Activated CD4-positive, alpha-beta T cell treated with anti-CD3 and anti-CD28 coated beads, Interleukin-2, Interleukin-4, amounts not matched to agents 100 ng/mL and 50 ng/mL, durations not matched to agents 16 hours and 8 hours (primary cell): ENCODE measurements at places on chromosomes 3 and 15.

- no peak for DNase-seq
Observed at GRCh38 chr3:42526616-42527367, 24.3 kb downstream of the VIPR1 start.

GRCh38 chr3:102492300-102492699 lies 57.5 kb downstream of the ZPLD1 start:
- DNase-seq = no peak

- DNase-seq = peak; percentile 4
Observed at GRCh38 chr15:85865070-85865684, 70.5 kb upstream of the KLHL25 start.

DNA sequence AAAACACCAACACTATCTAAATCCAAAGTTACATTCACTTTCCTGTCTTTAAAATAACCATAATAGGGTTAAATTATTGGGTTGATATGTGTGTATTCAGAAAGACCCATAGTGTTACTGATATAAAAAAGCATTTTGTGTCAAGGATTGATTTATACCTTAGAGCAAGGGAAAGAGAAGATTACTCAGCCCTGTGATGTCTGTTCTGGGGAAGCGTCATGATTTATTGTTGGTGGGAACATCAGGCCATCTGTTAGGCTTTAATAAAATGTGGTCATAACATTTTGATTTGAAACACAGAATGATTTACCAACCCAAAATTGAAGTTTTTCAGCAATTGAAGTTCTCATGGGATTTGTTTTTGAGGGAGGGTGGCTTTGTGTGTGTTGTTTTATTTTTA lies 33.2 kb downstream of the SIDT1 start:
- DNase-seq = no peak

GRCh38 chr15:69871511-69872134 lies 226.1 kb downstream of the TLE3 start:
- no peak for DNase-seq

DNA sequence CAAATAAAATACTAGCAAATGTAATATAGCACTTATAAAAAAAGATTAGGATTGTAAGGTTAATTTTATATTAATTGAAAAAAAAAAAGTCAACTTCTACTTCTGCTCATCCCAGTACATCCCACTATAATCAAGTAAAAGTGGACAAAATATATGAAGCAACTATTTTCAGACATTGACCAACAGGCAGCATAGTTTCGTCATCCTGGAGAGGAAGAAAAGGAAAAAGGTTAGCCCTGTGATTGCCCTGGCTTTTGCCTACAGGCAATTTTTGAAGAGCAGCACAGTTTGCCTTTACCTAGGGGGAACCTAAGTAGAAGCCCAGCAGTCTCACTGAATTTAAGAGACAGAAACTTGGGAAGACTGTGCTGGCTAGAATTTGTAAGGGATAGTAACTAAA lies 52.2 kb upstream of the ACTC1 start:
- DNase-seq = no peak

DNA sequence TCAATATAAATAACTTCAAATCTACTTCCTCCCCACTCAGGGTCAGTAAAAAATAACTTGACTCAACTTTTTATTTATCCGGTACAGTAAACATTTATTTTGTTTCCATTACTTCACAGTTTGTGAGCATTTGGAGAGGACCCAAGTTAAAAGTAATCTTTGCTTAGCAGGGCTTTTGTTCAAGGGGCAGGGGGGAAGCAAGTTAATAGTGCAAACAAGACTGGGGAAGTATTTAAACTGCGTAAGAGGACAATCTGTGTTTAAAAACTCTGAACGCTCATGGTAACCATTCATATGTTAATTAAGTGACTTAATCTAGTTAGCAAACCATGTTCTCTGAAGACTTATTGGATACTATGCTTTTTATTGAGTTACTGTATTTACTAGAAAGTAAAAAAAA lies 346.2 kb downstream of the SLC9A9 start:
- no peak for DNase-seq

DNA sequence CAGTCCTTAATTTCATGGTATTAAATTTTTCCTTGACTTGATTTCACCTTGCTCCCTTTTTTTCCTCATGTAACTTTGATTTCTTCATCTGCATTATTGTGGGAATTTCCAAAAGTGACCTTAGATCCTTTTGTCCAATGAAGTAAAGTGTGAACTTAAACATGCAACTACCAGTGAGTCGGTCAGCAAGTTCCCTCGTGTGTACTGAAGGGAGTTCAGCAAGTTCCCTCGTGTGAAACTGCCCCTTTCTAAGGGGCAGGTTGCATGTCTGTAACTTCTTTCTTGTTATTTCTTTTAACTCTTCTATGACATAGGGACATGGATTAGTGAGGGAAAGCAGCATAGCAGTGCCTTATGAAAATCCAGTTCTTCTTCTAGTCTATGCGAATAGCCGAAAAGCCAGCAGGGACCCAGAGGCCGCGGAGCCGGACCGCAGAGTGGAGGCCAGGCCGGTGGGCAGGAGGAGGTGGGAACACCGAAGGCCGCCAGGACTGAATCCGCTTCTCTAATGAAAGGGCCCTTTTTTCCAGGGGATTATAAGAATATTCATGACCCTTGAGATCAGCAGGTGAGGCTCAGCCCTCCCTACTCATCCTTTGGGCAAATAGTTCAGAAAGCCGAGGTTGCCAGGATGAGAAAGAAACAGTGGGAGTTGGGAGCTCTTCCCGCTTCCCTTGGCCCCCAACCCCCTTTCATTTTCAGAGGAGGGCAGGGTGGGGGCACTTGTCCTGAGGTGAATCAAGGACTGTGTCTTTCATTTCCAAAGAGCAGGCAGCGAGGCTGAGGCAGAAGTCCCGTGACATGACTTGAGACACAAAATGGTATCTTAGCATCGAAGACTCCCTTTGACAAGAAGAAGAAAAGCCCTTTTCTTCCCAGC lies 117.5 kb downstream of the OPA1 start:
- no peak for DNase-seq

DNA sequence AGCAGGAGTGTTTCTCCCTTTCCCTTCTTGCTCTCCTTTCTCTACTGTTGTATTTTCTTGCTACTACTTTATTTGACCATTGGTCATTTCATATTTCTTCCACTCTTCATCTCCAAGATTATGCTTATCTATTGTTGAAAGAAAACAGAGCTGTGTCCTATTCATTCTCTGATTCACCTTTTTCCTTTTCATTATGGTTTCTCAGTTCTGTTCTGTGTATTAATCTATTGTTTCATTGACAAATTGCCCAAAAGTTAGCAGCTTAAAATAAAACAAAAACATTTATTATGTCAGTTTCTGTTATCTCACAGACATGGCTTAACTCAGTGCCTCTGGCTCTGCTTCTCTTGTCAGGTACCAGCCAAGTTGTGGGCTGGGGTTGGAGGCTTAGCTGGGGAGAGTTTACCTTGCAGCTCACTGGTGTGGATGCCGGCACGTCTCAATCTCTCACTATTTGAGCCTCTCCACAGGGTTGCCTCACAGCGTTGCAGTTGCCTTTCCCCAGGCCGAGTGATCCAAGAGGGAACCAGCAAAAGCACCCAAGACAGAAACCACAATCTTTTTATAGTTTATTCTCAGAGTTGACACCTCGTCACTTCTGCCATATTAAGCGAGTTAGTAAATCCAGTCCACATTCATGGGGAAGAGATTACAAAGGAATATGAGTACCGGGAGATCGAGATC lies 36.9 kb upstream of the FILIP1L start:
- no peak for DNase-seq

DNA sequence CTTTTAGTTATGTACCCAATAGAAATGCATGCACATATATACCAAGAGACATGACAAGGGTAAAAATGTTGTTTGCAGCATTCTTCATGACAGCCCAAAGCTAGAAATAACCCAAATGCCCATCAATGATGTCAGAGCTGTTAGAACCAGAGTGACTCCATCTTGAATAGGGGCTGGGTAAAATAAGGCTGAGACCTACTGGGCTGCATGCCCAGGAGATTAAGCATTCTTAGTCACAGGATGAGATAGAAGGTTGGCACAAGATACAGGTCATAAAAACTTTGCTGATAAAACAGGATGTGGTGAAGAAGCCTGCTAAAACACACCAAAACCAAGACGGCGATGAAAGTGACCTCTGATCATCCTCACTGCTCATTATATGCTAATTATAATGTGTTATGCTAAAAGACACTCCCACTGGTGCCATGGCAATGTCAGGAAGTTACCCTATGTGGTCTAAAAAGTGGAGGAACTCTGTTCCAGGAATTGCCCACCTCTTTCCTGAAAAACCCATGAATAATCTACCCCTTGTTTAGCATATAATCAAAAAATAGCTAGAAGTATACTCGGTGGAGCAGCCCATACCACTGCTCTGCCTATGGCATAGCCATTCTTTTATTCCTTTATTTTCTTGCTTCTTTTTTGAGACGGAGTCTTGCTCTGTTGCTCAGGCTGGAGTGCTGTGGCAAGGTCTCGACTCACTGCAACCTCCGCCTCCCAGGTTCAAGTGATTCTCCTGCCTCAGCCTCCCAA lies 32.9 kb downstream of the ZBTB11 start:
- DNase-seq = peak; percentile 68

DNA sequence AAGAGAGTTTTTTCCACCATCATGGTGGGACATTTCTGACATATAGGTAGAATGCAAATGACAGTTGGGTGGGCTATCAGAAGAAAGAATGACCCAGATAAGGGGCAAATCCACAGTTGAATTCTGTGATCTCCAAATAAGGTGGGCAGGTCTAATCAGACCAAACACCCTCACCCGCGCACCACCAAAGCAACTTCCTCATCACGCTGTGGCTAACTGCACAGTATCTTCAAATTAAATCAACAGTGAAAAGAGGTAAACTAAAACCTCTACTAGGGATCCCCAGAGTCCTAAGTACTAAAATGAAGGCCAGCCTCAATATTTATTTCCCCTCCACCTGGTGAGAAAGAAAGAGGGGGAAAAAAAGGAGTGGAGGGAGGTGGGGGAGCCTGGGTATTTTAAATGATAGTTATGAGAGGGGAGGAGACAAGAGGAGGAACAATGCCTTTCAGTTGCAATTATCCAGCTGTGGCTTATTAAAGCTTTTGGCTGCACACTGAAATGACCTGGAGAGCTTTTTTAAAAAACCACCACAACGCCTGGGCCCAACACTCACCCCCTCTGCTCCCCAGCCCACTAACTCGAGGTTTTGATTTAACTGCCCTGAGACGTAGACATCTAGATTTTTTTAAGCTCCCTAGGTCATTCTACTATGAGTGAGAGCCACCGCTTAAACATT lies 61.0 kb downstream of the LRIG1 start:
- DNase-seq = no peak

DNA sequence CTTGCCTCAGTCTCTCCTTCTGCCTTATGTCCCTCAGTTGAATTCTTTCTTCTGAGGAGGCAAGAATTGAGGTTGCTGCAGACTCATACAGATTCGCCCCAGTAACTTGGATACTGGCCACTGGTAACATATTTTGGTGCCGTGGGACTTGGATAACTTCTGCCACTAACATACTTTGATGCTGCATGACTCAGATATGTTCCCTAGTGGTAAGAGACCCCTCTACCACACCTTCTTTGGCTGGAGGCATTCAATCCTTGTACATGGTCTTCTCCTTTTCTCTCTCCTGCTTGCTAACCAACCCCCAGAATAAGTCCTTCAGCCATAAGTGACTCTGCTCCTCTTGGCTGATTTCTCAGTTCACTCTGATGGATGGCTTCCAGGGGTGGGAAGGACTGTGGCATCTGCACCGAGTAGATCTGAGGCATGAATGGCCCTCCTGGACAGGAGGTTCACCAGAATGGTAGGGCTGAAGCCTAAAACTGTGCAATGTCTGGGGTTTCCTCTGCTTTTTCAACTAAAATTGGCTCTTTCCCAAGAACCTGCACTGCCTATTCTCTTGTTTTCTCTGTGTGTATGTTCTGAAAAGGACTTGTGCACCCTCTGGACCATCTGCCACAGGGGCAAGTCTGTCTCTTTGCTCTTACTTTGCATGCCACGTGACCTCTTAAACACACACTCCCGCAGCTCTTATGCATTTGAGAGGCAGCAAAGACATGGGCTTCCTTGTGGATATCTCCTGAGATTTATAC lies 55.5 kb upstream of the FSTL1 start:
- no peak for DNase-seq

GRCh38 chr15:31801152-31801551 lies 229.2 kb upstream of the CHRNA7 start:
- no peak for DNase-seq

DNA sequence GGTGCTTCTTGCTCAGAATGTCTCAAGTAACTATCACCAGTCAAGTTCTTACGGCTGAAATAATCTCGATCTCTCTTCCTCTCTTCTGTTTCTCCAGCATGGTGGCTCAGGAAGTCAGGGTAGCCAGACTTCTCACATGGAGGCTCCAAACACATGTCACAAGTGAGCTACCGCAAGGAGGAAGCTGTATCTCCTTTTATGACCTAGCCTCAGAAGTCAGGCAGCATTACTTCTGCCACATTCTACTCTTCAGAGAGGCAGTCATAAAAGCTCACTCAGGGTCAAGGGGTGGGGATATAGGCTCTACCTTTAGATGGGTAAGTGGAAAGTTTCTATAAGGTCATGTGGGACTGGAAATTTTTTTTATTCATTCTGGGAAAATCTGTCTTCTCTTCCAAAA lies 86.6 kb upstream of the NEO1 start:
- no peak for DNase-seq

- DNase-seq = no peak
Observed at GRCh38 chr3:58573640-58574039, 3.6 kb downstream of the FAM107A start.

DNA sequence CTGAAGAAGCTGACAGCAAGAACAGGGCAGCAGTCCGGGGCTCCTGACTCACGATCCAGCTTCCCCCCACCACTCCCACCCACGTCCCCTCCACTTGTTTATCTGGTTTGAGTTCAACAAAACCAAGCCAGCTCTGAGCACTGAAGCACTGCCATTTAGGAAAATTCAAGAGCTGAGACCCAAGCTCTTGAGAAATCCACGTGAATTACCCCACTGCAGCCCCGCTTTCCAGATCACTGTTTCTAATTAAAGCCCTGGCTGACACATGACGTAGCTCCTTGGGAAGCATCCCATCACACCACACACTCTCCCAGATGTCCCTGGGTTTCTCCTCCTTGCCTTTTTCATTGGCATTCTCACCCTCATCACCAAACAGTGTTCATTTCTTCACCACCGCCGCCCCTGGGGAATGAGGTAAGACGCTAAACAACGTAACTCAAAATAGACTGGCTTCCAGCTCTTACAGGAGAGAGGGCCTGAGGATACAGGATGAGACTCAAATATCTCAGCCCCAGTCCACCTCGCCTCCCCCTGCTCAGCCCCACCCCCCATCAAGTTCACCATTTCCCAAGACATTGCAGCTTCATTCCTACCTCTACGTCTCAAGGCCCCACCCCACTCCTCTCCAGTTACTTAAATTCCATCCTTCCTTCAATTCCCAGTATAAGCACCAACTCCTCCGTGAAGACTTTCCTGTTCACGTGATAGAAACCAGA lies 95.4 kb downstream of the SRGAP3 start:
- DNase-seq = no peak
